ENCODE measurements at places on chromosomes 6 and 20. TPM values are rescaled to one million over a fixed set of nuclear protein-coding genes. Genes with fewer than 3 reads are reported as not detected.

PI3 gene
- 0.22 TPM for total RNA-seq

- peaks cover 96% of the 10 kb centered on the region for H3K4me1 ChIP-seq
- H3K27me3 ChIP-seq, result no peaks in the 10 kb centered on the region
- peak; percentile 99 for DNase-seq
- H3K27ac ChIP-seq, result peak overlapping the region; percentile 98
- peak overlapping the region; percentile 47 for H3K4me3 ChIP-seq
- H3K36me3 ChIP-seq, result no peaks in the 10 kb centered on the region
These were observed 72.4 kb upstream of the TNFAIP3 start for GRCh38 chr6:137794516-137795201.

MATN4 gene
- total RNA-seq, result not detected

DNA sequence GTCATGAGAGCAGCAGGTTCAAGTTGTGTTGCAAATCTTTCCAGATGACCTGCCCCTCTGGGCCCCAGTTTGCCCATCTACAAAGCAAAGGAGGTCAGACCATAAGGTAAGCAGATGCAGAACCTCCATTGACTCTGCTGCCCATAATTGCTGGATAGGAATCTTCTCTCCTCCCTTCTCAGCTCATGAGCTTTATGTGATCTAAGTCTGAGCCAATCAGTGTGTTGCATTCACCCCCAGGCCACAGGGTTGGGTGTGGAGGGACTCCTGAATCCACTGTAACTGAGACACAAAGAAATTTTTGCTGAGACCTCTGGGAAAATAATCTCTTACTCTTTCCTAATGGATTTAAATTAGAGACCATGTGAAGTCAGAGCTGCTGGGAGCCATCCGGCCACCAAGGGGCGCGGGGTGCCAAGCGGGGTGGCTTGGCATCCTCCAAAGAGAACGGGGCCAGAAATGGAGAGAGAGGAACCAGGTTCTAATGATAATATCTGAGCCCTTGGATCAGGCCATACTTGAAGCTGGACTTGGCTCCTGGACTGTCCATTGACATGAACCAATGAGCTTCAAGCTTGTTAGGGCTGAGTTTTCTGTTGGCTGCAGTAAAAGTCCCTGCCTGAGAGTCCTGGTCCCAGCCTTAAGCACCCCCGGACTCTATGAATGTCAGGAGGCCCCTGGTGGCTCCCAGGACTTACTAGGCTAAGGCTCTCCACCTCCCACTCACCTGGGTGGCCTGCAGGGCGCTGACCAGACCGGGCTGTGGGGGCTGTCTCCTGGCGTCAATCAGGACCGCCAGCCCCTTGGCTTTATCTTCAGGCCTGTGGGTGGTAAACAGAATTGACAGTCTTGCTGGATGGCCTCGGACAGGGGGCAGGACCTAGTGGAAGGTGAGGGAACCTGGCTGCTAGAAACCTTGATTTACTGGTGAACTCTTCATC is 32.8 kb downstream of the KIAA1755 start:
- peaks cover 12% of the 10 kb centered on the region for H3K4me1 ChIP-seq
- no peak overlapping the region for H3K27ac ChIP-seq
- H3K36me3 ChIP-seq, result no peaks in the 10 kb centered on the region
- no peak for DNase-seq
- no peak overlapping the region for H3K4me3 ChIP-seq

ZBTB12 gene
- 6.0 TPM for total RNA-seq

GRCh38 chr6:22025468-22026163 is 271.2 kb downstream of the PRL start:
- H3K27ac ChIP-seq, result no peak overlapping the region
- no peaks in the 10 kb centered on the region for H3K36me3 ChIP-seq
- no peaks in the 10 kb centered on the region for H3K4me1 ChIP-seq
- H3K27me3 ChIP-seq, result no peaks in the 10 kb centered on the region
- H3K4me3 ChIP-seq, result no peak overlapping the region

- H3K4me1 ChIP-seq, result no peaks in the 10 kb centered on the region
- H3K36me3 ChIP-seq, result no peaks in the 10 kb centered on the region
- no peak overlapping the region for H3K27ac ChIP-seq
- no peak overlapping the region for H3K4me3 ChIP-seq
- H3K27me3 ChIP-seq, result peaks cover 86% of the 10 kb centered on the region
These were observed 29.5 kb upstream of the BHLHE23 start for GRCh38 chr20:63036291-63036690.

- no peak for DNase-seq
- H3K4me3 ChIP-seq, result no peak overlapping the region
- peaks cover 6% of the 10 kb centered on the region for H3K27me3 ChIP-seq
These were observed 159.2 kb upstream of the CST7 start for GRCh38 chr20:24789877-24790276.

DNA sequence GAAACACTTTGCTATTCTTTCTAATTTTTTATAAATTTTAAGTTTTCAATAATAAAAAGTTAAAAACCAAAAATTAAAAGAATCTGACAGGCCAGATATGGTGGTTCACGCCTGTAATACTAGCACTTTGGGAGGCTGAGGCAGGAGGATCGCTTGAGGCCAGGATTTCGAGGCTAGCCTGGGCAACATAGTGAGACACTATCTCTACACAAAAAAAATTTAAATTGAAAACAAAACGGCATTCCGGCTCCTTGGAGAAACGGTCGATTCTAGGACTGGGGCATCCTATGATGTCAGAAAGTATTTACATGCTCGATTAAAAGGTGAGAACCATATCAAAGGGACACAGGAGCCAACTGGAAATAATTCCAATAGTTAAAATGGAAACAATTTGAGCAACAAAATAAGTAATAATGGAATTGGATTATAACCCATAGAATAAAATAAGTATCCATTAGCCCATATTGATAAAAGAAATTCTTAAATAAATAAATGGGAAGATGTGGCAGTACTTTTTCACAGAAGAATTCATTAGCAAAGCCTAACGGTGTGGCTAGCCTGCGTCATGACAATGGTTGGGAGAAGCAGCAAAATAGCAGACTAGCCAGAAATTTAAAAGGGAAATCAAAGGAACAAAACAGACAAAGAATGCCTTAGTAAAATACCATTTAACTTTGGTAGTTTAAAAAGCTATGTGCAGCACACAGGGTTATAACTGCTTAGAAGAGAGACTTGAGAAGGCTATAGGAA is 21.3 kb downstream of the HLA-E start:
- no peaks in the 10 kb centered on the region for H3K36me3 ChIP-seq
- no peak overlapping the region for H3K4me3 ChIP-seq
- H3K27me3 ChIP-seq, result no peaks in the 10 kb centered on the region
- no peak overlapping the region for H3K27ac ChIP-seq

OLIG3 gene
- total RNA-seq, result not detected

C6orf58 gene
- not detected for total RNA-seq

TPX2 gene
- total RNA-seq, result 190 TPM

DNA sequence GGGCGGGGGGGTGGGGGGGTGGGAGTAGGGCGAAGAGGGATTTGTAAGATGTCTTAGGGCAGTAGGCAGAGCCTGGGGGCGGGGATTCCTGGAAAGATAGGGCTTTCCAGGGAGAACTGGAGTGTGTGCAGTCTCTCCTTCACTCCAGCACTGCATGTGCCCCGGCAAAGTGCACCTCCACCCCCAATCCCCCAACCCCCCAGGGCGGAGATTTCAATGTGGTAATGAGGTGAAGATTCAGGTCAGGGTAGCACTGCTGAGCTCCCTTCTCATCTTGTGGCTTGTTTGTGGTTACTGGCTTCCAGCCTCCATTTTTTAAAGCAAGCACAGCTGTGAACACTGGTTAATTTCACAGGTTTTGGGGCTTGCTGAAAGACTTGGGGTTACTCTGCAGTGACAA is 5.9 kb downstream of the TMEM239 start:
- H3K27ac ChIP-seq, result no peak overlapping the region
- peaks cover 7% of the 10 kb centered on the region for H3K27me3 ChIP-seq
- no peaks in the 10 kb centered on the region for H3K36me3 ChIP-seq
- peaks cover 13% of the 10 kb centered on the region for H3K4me1 ChIP-seq
- DNase-seq, result no peak

GRCh38 chr20:4546786-4547185 is 174.9 kb upstream of the PRND start:
- no peaks in the 10 kb centered on the region for H3K27me3 ChIP-seq
- DNase-seq, result no peak
- H3K4me1 ChIP-seq, result no peaks in the 10 kb centered on the region
- no peak overlapping the region for H3K4me3 ChIP-seq

DNA sequence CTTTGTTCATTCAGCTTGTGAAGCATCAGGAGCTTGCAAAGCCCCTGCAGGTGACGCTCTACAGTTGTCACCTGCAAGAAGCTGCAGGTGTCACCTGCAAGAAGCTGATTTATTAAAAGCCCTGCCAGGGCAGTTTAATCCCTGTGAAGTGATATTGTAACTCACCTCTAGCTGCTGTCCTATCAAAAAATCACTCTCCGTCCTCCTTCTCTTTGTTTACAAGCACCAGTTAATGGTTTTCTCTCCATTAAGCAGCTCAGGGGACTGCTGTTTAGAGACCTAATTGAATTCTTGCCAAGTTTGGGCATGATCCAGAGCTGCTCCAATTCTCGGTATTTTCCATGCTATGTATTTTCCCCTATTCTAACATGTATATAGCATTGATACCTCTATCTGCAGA is 345.9 kb downstream of the ARHGAP18 start:
- no peaks in the 10 kb centered on the region for H3K36me3 ChIP-seq
- H3K4me3 ChIP-seq, result no peak overlapping the region
- H3K27ac ChIP-seq, result no peak overlapping the region

DNA sequence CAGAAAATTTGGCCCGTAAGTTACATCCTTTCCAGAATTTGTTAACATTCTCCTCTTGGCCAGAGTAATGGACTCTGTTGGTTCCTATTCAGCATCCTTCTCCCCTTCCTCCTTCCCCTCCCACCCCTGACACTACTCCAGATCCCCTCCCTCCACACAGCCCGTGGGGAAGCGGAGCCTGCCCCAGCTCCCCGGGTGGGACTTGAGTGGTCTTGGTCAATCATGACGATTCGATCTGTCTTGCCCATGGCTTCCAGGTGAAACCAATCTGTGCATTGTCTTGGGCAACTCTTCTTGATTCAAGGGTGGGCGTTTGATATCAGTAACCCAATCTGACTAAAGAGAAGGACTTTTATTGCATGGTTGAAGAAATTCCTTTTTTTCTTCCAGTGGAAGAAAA is 143.9 kb downstream of the ANKRD60 start:
- no peak for DNase-seq
- no peaks in the 10 kb centered on the region for H3K36me3 ChIP-seq

DNA sequence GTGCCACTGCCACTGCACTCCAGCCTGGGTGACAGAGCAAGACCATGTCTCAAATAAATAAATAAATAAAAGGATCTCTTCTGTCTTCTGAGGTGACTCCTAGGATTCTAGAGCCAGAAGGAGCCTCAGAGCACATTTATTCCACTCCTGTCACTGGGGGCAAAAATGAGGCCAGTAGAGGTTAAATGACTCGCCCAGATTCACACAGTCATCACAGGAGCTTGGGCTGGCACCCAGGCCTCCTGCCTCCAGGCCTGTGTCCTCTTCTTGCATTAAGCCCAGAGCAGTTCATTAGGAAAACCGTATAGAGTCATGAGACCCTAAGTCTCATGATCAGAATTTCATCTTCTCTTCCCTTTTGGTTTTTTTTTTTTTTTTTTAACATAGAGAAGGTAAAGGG is 243.3 kb downstream of the NRN1 start:
- no peaks in the 10 kb centered on the region for H3K27me3 ChIP-seq
- H3K4me1 ChIP-seq, result no peaks in the 10 kb centered on the region
- H3K4me3 ChIP-seq, result no peak overlapping the region
- no peak for DNase-seq
- H3K36me3 ChIP-seq, result no peaks in the 10 kb centered on the region
- H3K27ac ChIP-seq, result no peak overlapping the region

CFAP61 gene
- total RNA-seq, result 0.27 TPM

SESN1 gene
- 44.7 TPM for total RNA-seq

DNA sequence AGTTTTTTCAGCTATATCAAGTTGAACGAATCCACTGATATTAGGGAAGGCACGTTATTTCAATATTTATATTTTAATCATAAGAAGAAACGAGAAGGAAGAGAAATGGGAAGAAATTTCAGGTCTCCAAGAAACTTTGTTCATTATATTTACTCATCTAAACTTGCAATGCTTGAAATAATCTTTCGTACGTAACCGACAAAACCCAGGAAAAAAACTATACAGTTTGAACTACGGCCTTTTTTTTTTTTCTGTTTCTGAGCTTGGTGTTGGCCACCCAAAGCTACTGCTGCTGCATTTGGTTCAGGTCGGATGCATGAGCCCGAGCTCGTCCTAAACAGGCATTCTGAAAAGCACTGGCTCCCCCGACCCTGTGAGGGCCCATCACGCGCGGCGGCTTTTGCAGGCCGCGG is 548 bp downstream of the PERP start:
- H3K4me3 ChIP-seq, result peak overlapping the region; percentile 92
- no peaks in the 10 kb centered on the region for H3K36me3 ChIP-seq
- H3K27ac ChIP-seq, result peak overlapping the region; percentile 86

DNA sequence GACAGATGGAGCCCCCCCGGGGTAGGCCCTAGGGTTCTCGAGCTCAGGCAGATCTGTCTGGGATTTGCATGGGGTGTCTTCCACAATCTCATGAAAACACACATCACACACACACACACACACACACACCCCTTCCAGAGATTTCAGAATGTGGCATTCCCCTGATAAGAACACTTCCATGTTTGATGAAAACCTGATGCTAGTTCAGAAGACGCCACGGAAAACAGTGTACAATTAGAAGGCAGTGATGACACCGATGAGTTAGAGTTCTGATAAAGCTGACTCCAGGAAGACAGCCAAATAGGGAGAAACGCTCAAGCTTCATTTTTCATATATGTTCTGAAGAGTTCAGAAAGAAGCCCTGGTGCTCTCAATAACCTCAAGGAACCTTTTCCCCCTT is 438.7 kb upstream of the JARID2 start:
- no peak for DNase-seq
- peaks cover 4% of the 10 kb centered on the region for H3K27me3 ChIP-seq
- H3K36me3 ChIP-seq, result no peaks in the 10 kb centered on the region
- no peak overlapping the region for H3K4me3 ChIP-seq
- peaks cover 8% of the 10 kb centered on the region for H3K4me1 ChIP-seq
- no peak overlapping the region for H3K27ac ChIP-seq

DNA sequence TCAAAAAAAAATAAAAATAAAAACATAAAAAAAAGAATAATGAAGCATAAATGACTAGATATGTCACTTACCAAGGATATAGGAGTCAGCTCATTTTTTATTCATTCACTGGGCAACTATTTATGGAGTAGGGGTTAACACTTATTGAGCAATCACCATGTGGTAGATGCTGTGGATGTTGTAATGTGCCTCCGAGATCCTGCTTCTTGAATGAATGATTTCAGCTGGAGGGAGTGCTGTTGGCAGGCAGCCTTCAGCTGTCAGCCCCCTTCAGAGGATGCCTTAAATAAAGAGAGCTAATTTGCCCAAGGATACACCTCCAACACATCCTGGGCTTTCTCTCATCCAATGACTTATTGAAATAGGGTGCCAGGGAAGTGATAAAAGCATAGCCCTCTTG is 229.5 kb upstream of the DTNBP1 start:
- H3K4me3 ChIP-seq, result no peak overlapping the region
- no peaks in the 10 kb centered on the region for H3K4me1 ChIP-seq
- H3K27me3 ChIP-seq, result no peaks in the 10 kb centered on the region
- H3K36me3 ChIP-seq, result no peaks in the 10 kb centered on the region

ADGRF5 gene
- not detected for total RNA-seq
